CD4-positive, alpha-beta memory T cell (primary cell): ENCODE measurements at places on chromosomes 6 and 20. TPM values are rescaled to one million over a fixed set of nuclear protein-coding genes. Genes with fewer than 3 reads are reported as not detected.

- no peaks in the 10 kb centered on the region for H3K4me1 ChIP-seq
- no peak for DNase-seq
- no peaks in the 10 kb centered on the region for H3K36me3 ChIP-seq
- no peak overlapping the region for H3K4me3 ChIP-seq
Observed at GRCh38 chr6:40188931-40189330, 254.7 kb upstream of the MOCS1 start.

DNA sequence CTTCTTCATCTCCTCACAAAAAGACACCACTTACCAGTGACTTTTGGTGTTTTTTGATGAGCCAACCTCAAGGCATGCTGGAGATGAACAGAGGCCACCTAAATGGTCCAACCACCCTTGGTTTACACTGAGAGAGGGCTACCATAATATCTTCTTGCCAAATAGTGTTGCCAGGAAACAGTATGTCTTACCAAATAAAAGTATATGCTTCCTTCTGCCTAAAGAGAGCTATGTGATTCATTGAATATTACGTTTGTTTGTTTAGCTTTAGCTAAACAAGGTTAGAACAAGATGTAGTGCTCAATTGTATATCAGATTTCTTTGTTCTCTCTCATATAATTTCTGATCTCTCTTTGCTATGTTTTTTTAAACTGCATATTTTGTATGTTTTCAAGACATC lies 40.6 kb upstream of the BMP6 start:
- no peak for DNase-seq
- no peaks in the 10 kb centered on the region for H3K27me3 ChIP-seq
- no peak overlapping the region for H3K4me3 ChIP-seq
- no peak overlapping the region for H3K27ac ChIP-seq

- H3K36me3 ChIP-seq = no peaks in the 10 kb centered on the region
- no peak for DNase-seq
- no peak overlapping the region for H3K4me3 ChIP-seq
- H3K4me1 ChIP-seq = peaks cover 36% of the 10 kb centered on the region
Observed at GRCh38 chr6:158255989-158256601, 56.2 kb upstream of the TULP4 start.

GRCh38 chr6:4129446-4129845 lies 5.9 kb downstream of the ECI2 start:
- no peaks in the 10 kb centered on the region for H3K27me3 ChIP-seq
- H3K4me3 ChIP-seq = no peak overlapping the region
- no peak overlapping the region for H3K27ac ChIP-seq
- H3K4me1 ChIP-seq = peaks cover 14% of the 10 kb centered on the region
- H3K36me3 ChIP-seq = peaks cover 62% of the 10 kb centered on the region

GRCh38 chr6:3247255-3248146 lies 11.2 kb upstream of the PSMG4 start:
- H3K4me1 ChIP-seq = peaks cover 9% of the 10 kb centered on the region
- peaks cover 4% of the 10 kb centered on the region for H3K27me3 ChIP-seq
- no peak for DNase-seq
- H3K4me3 ChIP-seq = no peak overlapping the region
- no peak overlapping the region for H3K27ac ChIP-seq

- H3K4me1 ChIP-seq = peaks cover 30% of the 10 kb centered on the region
- H3K4me3 ChIP-seq = no peak overlapping the region
- no peaks in the 10 kb centered on the region for H3K36me3 ChIP-seq
- DNase-seq = no peak
- no peak overlapping the region for H3K27ac ChIP-seq
- H3K27me3 ChIP-seq = no peaks in the 10 kb centered on the region
Observed at GRCh38 chr6:111118826-111119225, 31.5 kb downstream of the SLC16A10 start.

SLC32A1 gene
- polyA plus RNA-seq = not detected

WDR46 gene
- polyA plus RNA-seq = 65.8 TPM

VSX1 gene
- polyA plus RNA-seq = not detected
